ENCODE measurements at places on chromosomes 4 and X.

DNA sequence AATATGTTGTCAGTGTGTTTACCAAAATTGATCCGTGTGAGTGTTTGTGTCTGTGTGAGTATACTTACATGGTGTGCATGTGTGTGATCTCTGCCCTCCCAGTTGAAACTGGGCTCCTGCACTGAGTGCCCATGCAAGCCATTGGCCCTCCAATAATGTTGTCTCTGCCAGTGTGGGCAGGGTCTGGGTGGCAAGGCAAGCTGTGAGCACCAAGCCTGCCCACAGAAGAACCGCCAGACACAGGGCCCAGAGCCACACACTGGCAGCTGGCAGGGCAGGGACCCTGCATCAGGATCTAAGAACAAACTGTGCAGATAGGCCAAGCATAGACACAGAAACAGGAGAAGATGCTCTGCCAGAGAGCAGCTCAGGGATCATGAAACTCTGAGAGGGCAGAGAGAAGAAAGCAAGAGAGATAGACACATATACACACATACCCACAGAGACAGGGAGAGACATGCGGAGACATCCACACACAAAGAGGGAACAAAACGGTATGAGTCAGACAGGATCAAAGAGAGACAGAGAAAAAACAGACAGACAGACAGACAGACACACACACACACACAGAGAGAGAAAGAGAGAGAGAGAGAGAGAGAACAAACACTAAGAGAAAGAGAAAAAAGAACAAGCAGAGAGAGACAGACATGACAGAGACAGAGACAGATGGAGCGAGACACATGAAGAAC, 555.0 kb downstream of the MID1IP1 start:
- DNase-seq = no peak

DNA sequence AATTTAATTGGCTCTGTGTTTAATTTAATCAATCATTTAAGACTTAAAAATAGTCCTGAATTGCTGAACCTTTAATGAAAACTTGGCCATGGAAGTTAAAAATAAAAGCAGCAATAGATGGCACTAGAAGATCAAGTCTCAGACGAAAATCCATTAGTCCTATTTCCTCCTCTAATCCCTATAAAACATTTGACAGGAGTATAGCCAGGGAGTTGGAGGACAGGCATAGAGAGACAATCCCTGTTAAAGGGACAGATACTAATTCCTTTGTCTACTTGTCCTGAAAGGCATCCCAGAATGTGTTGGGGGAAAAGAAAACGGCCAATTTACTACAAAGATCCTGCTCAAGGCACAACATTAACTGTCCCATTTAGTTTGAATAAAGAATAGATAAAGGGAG, 276.3 kb upstream of the TACR3 start:
- DNase-seq = peak; percentile 40

GRCh38 chr4:80538276-80538926, 202.9 kb downstream of the CFAP299 start:
- DNase-seq = no peak

- no peak for DNase-seq
Observed at GRCh38 chrX:8424912-8425311, 39.7 kb upstream of the VCX3B start.

- DNase-seq = no peak
Observed at GRCh38 chrX:63128509-63128908, 222.6 kb downstream of the SPIN4 start.

DNA sequence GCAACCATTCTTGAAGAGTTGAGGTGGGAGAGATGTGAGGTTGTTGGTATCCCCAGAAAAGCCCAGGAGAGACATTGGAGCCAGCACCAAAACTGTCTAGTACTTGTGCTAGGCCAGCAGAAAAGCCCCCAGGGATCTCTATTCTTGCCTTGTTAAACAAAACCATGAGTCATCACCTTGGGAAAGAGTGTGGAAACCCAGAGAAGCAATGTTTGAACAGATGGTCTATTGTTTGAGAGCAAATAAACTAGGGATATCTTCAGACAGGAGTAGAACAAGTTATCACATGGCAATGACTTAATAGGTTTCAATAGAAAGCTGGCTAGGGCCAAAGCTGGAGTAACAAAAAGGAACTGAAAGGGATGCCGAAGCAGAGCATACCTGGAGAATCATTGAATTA, 195.7 kb upstream of the CASK start:
- DNase-seq = no peak

- no peak for DNase-seq
Observed at GRCh38 chr4:86657382-86657781, 63.3 kb downstream of the PTPN13 start.

GRCh38 chrX:49120091-49120490, 3.4 kb downstream of the GPKOW start:
- DNase-seq = no peak

GRCh38 chr4:37001688-37002436, 242.7 kb upstream of the NWD2 start:
- DNase-seq = no peak

DNA sequence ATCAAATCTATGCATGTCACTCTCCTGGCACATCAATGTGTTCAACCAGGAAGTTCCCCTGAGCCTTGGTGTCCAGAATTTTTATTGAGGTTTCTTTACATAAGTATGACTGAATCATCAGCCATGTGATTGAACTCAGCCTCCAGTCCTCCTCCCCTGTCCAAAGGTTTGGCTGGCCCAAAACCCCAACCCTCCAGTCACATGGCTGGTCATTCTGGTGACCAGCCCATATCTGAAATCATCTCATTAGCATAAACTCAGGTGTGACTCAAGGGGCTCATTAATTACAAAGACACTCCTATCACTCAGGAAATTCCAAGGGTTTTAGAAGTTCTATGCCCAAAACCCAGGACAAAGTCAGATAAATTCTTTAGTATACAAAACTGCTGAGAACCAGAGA, 20.6 kb upstream of the SUPT20HL2 start:
- DNase-seq = no peak

- no peak for DNase-seq
Observed at GRCh38 chrX:20487227-20487626, 220.5 kb upstream of the RPS6KA3 start.

GRCh38 chr4:98673288-98673644, 14.9 kb upstream of the TSPAN5 start:
- no peak for DNase-seq

All from D341Med (cell line).